ENCODE measurements at places on chromosomes 3 and 15. TPM values are rescaled to one million over a fixed set of nuclear protein-coding genes. Genes with fewer than 3 reads are reported as not detected.
A peak's percentile ranks its signal among the peaks of the same experiment; 100 is the strongest.

- DNase-seq, result no peak
Observed at GRCh38 chr3:196063456-196063855, 18.4 kb downstream of the TFRC start.

- DNase-seq, result no peak
Observed at GRCh38 chr3:46463868-46464241, 850 bp downstream of the LTF start.

GRCh38 chr15:90046911-90047392 is 45.8 kb downstream of the ZNF710 start:
- DNase-seq, result peak; percentile 74

The SEMA7A gene
- total RNA-seq, result 1.4 TPM

GRCh38 chr3:32848215-32848614 is 30.4 kb downstream of the TRIM71 start:
- DNase-seq, result no peak

The BCL6 gene
- total RNA-seq, result 28.9 TPM
